CD4-positive, alpha-beta T cell treated with Interleukin-6 for 4 hours (primary cell): ENCODE measurements at places on chromosomes 1 and 21.

GRCh38 chr1:246147524-246148461 is 359.3 kb downstream of the SMYD3 start:
- no peak for DNase-seq

DNA sequence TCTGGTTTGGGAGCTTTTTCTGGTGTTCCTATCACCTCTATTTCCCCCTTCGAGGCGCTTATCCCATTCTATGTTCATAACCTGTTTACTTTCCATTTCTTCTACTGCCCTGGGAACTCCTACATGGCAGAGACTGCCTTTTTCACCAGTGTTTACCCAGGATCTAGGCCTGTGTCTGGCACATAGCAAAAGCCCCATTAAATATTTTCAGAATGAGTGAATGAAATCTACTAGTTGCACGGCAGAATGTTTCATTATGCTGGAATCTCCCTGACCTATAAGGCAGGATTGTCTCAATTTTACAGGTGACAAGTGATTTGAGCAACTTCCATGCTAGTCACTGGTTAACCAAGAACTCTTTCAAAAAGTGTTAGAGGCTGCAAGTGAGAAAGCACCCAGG is 70.1 kb downstream of the PGM1 start:
- no peak for DNase-seq

GRCh38 chr1:56326056-56326455 is 253.3 kb downstream of the PLPP3 start:
- no peak for DNase-seq

DNA sequence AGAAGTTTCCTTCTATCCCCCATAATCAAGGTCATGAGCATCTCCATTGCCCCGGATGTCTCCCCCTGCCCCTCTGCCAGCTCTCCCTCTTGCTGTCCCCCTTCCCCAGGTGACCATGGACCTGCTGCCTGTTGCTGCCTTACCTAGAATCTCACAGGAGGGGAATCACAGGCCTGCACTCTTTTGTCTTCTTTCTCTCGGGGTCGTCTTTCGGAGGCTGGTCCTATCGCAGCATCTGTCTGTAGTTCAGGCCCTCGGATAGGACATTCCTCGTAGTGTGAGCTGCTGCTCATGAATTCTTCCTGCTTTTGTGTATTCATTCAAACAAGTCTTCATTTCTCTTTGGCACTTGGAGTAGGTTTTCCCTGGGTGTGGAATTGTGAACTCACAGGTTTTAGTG is 39.9 kb upstream of the ACTRT2 start:
- DNase-seq = no peak

- DNase-seq = peak; percentile 63
These were observed 30.0 kb upstream of the EPS8L3 start for GRCh38 chr1:109793486-109794318.

- DNase-seq = no peak
These were observed 3.8 kb upstream of the FGR start for GRCh38 chr1:27638805-27639204.

- DNase-seq = no peak
These were observed 48.6 kb downstream of the ITSN1 start for GRCh38 chr21:33690874-33691273.

DNA sequence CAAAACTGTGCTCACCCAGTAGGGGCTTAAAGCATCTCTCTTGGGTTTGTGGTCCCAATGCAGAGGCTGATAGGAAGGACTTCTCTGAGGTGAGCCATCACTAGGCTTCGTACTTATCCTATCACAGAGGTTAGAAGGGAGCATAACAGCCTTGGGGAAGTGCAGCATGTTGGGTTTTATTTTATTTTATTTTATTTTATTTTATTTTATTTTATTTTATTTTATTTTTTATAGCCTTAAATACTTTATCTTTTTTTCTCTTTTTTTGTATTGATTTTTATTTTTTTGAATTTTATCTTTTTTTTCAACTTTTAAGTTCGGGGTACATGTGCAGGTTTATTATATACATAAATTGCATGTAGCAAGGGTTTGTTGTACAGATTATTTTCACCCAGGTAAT is 48.9 kb upstream of the LPGAT1 start:
- no peak for DNase-seq

GRCh38 chr1:229119161-229119560 is 151.8 kb upstream of the RAB4A start:
- DNase-seq = no peak

- DNase-seq = no peak
These were observed 245.9 kb upstream of the SGIP1 start for GRCh38 chr1:66288048-66288447.

DNA sequence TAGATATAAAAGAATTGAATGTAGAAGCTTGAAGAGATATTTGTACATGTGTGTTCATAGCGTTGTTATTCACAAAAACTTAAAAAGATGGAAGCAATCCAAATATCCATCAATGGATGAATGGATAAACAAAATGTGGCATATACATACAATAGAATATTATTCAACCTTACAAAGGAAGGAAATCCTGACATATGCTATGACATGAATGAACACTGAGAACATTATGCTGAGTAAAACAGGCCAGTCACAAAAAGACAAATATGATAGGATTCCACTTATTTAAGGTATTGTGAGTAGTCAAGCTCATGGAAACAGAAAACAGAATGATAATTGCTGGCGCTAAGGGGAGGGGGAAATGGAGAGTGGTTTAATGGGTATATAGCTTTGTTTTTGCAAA is 47.0 kb upstream of the DYRK1A start:
- DNase-seq = no peak

GRCh38 chr1:192830595-192831246 is 21.9 kb downstream of the RGS2 start:
- DNase-seq = no peak

GRCh38 chr1:23577056-23578004 is 18.0 kb upstream of the ID3 start:
- DNase-seq = peak; percentile 51

GRCh38 chr1:99745061-99745460 is 21.4 kb downstream of the FRRS1 start:
- DNase-seq = no peak

DNA sequence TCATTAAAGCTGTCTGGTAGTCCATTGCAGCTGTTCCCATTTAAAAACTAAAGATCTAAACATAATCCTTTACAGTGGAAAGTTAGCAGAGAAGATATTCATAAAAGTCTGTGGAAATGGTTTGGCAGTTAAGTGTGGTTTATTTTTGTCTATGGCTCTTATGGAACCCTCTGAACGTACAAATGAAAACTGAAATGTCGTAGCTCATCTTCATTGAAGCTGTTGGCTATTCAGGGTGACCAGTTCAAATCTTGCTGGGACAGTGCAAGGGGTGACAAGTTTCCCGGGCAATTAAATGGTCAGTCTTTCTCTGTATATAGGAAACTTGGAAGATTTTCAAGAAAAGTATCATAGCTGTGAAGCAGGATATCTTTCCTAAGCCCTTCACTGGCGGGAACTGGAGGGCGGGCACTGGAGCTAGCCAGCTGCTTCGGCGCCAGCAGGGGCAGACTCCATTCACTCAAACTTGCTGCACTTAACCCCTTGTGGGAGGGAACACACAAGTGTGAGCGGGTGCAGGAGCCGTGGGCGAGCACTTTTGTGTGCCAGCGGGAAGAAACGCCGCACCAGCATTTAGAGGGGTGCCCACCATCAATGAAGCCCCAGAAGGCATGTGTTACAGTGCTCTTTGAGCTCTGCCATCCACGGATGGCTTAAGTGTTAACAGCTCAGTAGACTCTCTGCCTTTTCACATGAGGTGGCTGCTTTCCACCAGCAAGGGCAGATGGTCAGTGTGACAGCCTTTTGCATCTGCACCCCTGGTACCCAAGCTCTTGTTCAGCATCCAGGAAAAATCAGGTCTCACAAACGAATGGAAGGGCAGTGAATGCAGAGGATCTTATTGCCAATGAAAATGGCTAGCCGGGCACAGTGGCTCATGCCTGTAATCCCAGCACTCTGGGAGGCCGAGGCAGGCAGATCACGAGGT is 232.1 kb upstream of the KAZN start:
- DNase-seq = no peak

- DNase-seq = no peak
These were observed 32.8 kb downstream of the ARID1A start for GRCh38 chr1:26728645-26729044.

- no peak for DNase-seq
These were observed at the start of gene SMIM1 for GRCh38 chr1:3772715-3773571. Gene SMIM1 (plus strand): TSS chr1:3772749. CDS start chr1:3775374, 2,625 bp downstream.

DNA sequence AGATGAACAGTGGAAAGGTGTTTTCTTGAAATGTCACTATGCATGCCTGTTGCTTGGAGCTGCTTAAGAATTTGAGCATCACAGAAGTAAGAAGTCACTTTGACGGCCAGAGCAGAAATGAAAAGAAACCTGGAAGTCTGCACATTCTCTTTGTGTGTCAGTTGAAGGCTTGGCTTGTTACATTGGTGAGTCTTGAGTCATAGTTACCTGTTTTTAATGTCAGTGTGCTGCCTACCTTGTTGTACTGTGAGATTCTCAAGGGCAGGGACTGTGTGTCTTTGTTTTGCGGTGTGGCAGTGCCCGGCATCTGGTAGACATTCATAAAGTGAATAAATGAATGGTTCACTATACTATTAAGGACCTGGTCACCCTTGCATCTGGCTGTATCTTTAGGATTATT is 9.9 kb downstream of the OTUD3 start:
- no peak for DNase-seq

GRCh38 chr1:119859647-119860046 is 36.7 kb downstream of the ADAM30 start:
- DNase-seq = peak; percentile 7

DNA sequence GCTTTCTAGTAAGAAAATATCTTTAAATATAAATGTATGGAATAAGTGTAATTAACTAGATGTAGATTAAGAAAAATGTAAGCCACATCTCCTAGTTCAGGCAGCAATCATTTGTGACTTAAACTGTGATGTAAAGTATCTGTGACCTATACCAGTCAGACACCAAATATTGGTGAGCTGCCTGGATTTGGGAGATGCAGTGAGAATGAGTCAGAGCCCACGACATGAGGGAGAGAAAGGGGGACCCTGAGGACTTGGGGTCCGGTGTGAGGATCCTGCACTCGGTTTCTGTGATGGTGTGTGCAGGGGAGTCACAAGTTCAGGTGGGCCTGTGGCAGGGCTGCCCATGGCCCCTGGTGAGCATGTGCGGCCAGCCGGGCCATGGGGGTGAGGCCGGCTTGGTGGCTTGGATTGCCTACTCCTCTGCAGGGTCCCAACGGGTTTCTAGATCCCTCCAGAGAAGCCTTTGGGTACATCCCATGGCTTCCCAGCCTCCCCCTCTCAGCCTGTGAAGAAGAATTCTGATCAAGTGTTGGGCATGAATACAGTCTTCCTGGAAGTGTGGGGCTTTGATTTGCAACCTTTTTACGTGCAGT is 19.0 kb upstream of the ABCG1 start:
- DNase-seq = no peak

GRCh38 chr1:204464187-204464631 is 30.4 kb downstream of the PIK3C2B start:
- peak; percentile 37 for DNase-seq
